Iris pigment epithelial cell (primary cell): ENCODE measurements at places on chromosomes 2 and 18.

GRCh38 chr2:128134573-128134972 lies 43.6 kb downstream of the UGGT1 start:
- peak; percentile 43 for DNase-seq

DNA sequence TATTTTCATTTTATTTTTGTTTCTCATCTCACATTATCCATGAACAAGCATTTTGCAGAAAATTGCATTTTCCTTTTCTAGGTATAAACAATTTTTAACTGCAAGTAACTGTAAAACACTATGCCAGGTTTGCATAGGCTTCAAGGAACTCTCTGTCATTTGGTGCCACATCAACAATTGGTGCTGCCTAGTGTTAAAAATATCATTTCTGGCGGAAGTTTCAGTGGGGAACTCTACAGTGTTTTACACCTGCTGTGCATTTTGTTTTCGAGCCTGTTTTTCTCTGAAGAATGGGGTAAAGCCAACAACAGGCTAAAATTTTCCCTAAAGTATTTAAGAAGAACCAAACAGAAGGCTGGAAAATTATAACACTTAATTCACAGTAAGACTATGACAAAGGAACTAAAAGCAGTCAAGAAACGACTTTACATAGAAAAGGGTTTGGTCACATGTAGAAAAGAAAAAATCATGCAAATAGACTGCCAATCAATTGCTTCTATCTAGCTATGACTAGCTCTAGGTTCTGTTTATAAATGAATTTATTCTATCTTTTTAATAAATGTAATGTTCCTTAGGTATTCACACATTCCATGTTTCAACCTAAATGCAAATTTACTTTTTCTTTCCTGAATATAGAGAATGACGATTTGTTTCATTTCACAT lies 21.4 kb upstream of the FRZB start:
- DNase-seq = no peak

GRCh38 chr2:41836948-41837347 lies 210.9 kb upstream of the PKDCC start:
- DNase-seq = peak; percentile 43

DNA sequence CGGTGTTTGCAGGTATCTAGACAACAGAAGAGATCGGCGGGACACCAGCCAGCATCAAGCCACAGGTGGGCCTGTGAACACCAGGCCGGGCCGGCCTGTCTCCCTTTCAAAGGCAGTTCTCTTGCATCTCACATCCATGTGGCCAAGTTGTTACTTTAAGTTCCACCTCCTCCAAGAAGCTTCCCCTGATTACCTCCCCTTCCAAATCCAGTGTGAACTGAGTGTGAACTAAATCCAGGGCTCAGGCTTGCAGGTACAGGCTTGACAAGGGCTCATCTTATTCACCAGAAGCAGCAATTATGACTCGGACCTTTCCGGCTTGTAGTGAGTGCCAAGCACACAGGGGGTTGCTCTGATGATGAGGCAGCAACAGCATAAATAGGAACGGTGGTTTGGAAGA lies 3.9 kb downstream of the CRACDL start:
- no peak for DNase-seq

DNA sequence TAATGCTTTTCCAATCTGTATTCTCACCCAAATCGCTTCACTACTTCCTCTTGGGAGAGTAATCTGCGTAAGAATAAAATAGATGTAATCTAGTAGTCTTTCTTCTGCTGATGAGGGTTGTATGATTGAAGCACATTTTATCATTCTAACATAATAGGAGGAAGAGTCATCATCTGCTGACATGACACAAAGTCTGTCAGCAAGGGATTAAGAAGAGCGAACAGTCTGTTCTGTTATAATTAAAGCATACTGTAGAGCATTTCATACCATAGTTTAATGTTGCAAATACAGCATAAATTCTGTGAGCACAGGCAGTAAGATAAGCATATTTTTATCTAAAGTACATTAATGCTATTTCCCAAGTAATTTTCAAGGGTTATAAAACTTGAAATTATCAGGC lies 10.4 kb downstream of the SLC25A52 start:
- no peak for DNase-seq

DNA sequence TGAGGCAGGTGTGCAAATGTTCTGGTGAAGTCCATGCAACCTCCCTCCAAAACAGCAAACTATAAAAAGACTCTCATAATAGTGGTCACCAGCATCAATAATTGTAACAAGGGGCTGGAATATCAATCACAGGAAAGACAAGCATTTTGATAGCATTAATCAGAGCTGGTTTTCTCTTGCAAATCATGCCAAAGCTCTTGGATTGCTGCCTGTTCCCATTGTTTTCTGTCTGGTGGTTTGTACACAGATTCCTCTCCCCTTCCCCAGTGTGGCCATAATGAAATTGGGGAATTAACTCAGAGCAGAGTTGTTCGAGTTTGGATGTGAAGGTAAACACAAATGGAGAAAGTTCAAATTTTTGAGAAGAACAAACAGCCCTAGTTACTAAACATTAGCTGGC lies 134.2 kb downstream of the CDCA7 start:
- DNase-seq = no peak

DNA sequence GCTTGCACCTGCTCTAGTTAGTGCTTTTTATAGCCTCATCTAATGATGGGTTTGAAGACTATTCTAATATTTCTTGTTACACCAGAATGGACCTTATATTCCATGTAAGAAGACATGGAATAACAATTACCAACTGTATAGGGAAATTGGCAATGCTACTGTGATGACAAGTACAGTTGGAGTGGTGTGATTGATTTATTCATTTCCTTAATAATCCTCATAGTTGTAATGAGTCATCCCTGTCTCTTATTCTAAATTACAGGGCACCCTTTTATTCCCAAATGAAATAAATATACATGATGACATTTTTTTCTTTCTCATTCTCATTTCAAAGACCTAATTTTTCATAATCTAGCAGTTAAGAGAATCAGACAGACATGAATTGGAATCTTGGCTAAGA lies 18.3 kb upstream of the TLK1 start:
- DNase-seq = no peak

DNA sequence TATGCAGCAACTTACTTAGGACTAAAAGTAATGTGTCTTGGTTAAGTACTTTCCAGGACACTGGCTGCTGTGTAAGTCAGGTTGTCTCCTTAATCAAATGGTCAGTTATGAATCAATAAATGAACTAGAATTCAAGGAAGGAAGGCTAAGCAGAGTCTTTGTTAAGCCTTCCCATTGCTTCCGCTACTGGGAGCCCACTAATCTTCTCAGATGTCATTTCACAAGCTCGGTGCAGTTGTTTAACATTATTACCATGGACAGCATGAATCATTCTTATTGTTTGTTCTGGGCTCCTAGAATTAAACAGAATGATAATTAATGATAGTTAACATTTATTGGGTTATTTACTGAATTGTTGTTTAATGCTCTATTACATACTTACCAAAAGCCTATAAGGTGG lies 26.0 kb upstream of the MEIS1 start:
- no peak for DNase-seq

DNA sequence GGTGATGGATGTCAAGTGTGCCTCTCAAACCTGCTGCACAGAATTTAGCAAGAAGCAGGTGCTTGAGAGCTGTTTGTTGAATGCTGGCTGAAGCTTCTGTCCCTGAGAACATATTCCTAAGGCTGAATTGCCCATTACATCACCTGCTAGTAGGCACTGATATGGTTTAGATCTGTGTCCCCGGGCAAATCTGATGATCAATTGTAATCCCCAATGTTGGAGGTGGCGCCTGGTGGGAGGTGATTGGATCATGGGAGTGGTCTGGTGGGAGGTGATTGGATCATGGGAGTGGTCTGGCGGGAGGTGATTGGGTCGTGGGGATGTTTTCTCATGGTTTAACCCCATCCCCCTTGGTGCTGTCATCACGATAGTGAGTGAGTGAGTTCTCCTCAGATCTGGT lies 128.0 kb downstream of the HRH4 start:
- DNase-seq = no peak

- DNase-seq = no peak
These were observed 866 bp upstream of the SF3B6 start for GRCh38 chr2:24076849-24077534.

- peak; percentile 89 for DNase-seq
These were observed 128.0 kb downstream of the EPHA4 start for GRCh38 chr2:221444106-221444505.

GRCh38 chr2:46829231-46829995 lies 86.2 kb downstream of the MCFD2 start:
- DNase-seq = no peak

- DNase-seq = peak; percentile 67
These were observed 107.3 kb downstream of the TANC1 start for GRCh38 chr2:159075727-159076126.

GRCh38 chr2:120204417-120204816 lies 18.8 kb downstream of the TMEM185B start:
- DNase-seq = no peak
